ENCODE measurements at places on chromosomes 6 and 20.

DNA sequence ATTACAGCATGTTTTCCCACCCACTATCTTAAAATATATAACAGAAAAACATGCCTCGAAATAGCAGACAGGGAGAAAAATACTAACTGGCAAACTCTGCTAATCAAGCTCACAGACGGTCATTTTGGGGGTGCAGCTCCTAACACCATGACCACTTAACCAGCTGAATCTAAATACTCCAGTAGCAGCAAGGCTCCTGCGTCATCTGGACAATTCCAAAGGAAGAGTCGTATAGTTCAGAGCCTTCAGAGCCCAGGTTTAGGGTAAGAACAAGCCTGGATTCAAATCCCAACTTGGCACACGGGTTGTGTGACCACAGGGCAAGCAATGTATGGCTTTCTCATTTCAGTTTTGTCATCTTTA, 81.3 kb upstream of the COL21A1 start:
- no peak for DNase-seq

DNA sequence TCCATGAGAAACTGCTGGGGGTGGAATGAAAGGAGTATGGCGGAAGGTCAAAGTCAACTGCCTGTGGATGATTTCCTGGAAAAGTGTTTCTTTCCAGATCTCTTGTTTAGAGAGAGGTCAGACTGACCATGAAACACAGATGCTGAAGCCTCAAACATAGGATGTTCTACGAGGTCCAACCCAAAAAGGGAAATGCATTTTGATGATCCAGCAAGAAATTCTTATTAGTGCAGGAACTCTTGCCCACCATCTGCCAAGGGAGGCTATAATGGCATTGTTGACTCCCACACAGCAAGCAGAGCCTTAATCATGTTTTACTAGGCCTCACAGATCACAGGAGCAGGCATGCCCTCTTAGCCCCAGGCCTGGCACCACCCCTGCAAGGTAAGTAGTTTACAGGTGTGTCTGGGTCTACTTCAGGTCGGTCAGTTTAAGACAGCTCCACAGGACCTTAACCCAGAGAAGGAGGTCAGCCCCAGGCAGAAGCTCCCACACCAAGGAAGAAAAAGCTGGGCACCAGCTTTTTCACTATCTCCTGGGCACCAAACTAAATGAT, 67.6 kb upstream of the CNKSR3 start:
- DNase-seq: no peak

DNA sequence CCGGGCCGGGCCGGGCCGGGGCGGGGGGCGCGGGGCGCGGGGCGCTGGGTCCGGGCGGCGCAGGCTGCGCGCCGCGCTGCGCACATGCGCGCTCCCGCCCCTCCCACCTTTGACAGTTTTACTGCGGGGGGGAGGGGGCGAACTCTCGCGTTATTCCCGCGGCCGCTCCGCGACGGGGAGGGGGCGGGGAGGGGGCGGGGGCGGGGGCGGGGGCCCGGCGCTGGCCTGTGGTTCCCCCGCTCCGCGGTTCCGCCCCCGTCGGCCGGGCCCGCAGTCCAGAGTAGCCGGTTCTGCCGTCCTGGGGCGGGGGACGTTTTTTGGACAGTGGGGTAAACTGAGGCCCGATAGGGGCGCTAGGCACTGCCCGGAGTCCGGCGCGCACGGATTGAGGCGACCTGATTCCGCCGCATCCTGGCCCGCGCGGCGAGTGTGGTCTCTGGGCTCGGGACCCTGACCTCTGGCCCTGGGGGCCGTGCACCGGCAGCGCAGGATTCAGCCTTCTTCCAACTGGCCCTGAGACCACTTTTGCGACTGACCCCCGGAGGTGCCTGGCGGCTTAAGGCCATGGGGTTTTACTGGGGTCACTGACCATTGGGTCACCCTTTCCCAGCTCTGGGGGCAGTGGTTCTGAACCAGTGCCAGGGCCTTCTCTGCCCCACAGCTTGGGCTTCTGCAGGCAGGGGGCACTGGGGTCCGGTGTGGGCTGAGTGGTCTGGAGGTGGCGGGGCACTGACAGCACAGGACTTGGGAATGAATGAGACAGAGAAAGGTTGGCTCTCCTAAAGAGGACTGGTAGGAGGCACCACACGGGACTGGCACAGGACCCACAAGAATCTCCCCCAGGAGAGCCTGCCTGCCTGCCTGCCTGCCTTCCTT, at the start of gene ZNF512B:
Gene ZNF512B (minus strand): TSS at position 93 of the 876 bp plus-strand sequence. CDS start 1,980 bp downstream, outside the sequence.
- no peak for DNase-seq

GRCh38 chr6:134425513-134425912, 107.6 kb upstream of the SGK1 start:
- DNase-seq: no peak

DNA sequence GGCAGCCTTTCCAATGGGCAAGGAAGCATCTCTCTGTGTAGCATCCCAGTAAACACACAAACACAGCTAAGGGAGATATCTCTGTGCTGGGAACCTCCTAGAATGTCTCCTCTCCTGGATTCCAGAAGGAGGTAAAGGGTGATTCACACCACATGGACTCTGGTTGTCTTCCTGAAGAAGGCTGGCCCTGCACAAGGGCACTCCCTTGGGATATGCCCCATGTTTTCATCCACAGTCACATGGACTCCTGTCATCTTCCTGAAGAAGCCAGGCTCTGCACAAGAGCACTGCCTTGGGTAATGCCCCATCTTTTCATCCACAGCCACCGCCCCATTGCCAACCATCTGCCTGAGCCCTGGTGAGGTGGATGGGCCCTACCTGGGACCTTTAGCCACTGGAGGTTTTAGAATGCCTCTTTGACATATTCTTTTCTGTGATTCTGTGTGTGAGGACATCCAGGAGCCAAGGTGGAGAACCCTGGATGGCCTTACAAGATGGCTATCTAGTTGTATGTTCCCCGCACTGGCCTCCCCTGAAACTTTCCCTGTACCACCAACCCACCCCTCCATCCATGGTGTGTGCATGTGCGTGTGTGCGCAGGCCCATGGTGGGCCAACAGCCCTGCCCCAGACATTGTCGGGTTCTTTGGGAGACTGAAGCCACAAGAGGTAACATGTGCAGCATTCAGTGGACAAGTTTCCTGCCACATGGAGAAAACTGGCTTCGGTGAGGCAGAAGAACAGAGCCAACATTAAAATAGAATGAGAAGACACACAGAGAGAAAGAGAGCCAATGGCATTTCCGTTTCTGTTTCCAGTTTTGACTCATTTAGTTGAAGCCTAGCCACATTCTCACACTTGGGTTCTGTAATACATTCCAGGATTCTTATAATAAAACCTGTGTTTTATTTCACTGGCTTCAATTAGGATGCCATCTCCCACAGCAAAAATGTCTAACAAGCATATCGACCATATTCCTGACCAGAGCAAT, 110.2 kb upstream of the CST7 start:
- DNase-seq: no peak

- DNase-seq: no peak
These were observed at the start of gene SIGLEC1 for GRCh38 chr20:3712279-3712873. TSS of gene SIGLEC1 (minus strand) at chr20:3712600. CDS start at chr20:3707128, 5,472 bp downstream.

GRCh38 chr6:4381381-4381780, 246.0 kb upstream of the ECI2 start:
- DNase-seq: no peak

DNA sequence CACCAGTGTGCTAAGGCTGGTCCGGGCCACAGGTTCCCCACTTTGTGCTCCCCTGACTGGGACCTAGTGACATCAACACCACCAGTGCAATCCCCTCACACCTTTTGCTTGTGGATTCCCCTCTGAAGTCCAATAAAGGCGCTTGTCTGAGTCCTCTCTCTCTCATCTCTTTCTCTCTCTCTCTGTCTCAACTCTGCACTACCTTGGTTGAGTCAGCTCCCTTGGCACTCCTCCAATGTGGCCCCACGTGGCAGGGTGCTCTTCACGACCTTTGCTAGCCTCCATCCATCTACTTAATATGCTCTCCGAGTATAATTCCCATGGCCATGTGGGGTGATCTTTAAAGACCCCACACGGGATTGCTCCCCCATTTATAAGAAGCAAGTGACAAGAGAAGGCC, 385.0 kb downstream of the CD83 start:
- DNase-seq: no peak

DNA sequence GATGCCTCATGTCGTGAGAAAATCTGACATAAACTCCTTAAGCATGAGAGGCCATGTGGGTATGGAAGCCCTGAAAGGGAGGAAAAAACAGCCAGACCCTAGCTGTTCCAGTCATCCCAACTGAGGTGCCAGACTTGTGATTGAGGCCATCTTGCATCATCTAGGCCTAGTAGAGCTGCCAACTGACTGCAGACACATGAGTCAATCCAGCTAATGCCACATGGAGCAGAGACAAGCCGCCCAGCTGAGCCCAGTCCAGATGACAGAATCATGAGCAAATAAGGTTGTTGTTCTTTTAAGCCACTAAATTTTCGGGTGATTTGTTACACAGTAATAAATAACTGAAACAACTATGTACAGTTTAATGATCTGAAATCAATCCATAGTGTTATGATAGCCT, 680.9 kb downstream of the MAFB start:
- no peak for DNase-seq

GRCh38 chr6:159506048-159506447, 187.0 kb downstream of the SOD2 start:
- no peak for DNase-seq

DNA sequence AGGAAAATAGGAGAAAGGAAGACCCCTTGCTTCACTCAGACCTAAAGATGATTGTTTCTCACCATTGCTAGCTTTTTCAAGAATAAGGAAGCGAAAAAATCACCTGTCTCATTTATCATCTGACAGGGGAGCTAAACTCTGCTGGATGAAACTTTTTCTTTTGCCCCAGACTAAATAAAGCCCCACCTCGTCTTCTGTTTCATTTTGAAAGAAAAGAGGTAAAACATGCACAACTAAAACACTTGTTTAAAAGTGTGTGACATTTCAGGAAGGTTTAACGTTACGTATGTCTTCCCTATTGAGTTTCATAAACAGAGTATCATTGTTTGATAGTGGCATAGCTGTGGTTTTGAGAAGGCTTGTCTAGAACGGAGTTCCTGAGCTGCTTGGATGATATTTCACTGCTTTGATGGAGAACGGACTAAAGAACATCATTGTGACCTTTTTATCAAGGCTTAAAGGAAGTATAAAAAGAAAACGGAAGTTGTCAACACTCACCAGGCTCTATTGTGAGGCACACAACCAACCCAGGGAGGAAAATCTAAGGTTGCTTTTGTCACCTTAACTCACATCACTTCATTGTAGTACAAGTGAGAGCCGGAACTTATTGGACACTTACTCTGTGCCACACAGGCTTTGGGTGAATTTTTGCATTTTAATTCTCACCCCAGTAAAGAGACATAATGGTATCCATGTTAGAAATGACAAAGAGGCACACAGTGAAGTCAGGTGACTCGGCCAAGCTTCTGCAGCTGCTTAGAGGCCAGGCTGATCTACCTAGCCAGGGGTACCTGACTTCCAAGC, 29.5 kb downstream of the TSHZ2 start:
- no peak for DNase-seq

DNA sequence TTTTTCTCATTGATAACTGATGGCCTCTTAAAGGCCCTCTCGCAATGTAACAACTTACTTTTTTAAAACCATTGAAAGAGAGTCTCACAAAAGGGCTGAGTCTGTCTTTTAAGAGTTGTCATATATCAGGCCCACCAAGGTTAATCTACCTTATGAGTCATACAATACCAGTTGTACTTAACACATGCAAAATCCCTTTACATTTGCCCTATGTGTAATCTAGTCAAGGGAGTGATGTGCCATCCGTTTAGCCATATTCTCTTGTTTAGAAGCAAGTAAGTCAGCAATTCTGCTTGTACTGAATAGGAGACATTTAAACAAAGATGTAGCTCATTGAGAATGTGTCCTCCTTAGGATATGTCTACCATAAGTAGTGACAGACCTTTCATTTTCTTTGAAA, 143.7 kb downstream of the TENT5A start:
- no peak for DNase-seq

- DNase-seq: no peak
These were observed at the start of gene RIPOR3 for GRCh38 chr20:50690650-50691572. TSS of gene RIPOR3 (minus strand) at chr20:50691542. CDS start at chr20:50691128, 414 bp downstream.

- no peak for DNase-seq
These were observed 21.6 kb upstream of the FKBP5 start for GRCh38 chr6:35710241-35710847.

- DNase-seq: no peak
These were observed 152.1 kb upstream of the RIMS1 start for GRCh38 chr6:71733970-71734899.
